ENCODE measurements at places on chromosomes 1 and 21.

DNA sequence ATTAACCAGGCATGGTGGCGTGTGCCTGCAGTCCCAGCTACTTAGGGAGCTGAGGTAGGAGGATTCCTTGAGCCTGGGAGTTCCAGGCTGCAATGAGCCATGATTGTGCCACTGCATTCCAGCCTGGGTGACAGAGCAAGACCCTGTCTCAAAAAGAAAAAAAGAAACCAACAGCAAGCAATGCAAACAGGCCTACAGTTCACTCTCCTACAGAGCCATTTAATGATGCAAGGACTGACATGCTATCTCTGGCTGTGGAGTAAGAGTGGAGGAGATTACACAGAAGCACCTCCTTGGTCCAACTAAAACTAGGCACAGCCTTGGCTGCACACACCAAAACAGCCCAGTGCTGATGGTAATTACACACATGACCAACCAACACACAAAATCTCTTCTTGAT is 127.5 kb upstream of the SOD1 start:
- DNase-seq, result no peak

GRCh38 chr1:3477241-3477995 is 23.0 kb downstream of the ARHGEF16 start:
- no peak for DNase-seq

- DNase-seq, result no peak
Observed at GRCh38 chr1:234433563-234434285, 45.3 kb downstream of the TARBP1 start.

DNA sequence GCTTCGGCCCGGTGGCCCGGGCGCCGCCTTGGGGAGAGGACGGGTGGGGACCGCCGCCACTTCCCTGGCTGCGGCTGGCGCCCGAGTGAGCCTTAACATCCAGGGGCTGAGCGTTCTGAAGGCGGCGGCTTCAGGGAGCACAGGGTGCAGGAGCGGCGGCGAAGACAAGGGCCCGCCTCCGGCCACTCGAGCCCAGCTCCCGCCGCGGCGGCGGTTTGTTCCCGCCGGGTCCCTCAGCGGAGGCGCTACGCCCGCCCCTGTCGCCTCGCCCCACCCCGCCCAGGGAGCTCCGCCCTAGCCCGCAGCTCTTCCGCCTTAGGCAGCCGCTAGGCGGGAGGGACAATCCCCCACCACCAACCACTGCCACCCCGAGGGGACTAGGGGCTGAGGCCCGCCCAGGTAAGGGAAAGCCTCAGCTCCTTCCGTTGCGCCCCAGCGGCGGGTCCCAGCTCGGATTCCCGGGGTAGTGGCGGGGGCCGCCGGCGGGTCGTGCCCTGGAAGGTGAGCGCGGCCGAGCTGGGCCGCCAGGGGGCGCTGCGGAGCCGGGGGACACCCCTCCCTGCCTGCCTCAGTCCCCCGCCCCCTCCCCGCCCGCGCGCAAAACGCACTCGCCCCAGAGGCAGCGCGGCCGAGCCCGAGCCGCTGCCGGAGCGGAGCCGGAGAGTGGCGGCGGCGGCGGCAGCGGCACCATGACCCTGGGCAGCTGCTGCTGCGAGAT is at the start of gene FOXD2:
TSS of gene FOXD2 (plus strand) at position 598 of the 718 bp plus-strand sequence. CDS start at position 690, 92 bp downstream.
- peak; percentile 88 for DNase-seq

GRCh38 chr21:38322311-38322950 is 65.6 kb downstream of the KCNJ15 start:
- no peak for DNase-seq

DNA sequence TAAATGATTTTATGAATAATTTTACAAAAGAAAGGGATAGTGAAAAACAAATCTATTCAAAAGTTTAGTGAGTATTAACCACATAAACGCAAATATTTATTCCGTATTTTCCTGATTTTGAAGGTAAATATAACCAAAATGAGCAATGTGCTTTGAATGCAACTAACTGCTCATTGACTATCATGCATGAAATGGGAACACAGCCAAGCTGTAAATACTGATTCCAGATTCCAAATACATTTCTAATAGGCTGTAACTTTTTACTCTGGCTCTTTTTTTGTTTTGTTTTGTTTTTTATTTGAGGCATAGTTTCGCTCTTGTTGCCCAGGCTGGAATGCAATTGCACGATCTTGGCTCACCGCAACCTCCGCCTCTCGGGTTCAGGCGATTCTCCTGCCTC is 41.8 kb downstream of the SELENOF start:
- no peak for DNase-seq

DNA sequence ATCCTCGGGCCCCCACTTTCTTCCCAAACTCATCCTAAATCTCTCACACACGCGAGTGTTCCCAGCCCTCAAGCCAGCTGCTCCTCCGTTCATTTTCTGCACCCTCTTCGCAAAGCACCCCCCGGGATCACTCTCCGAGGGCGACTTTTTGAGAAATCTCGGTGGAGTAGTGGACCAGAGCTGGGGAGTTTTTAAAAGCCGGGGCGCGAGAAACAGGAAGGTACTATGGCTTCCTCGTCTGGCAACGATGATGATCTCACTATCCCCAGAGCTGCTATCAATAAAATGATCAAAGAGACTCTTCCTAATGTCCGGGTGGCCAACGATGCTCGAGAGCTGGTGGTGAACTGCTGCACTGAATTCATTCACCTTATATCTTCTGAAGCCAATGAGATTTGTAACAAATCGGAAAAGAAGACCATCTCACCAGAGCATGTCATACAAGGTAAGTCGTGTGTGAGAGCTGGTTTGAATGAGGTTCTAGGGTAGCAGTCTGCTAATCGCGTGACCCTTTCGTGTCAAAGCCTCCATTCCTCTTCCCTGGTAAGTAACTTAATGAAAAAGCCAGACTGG is 800 bp downstream of the DR1 start:
- DNase-seq, result peak; percentile 21

DNA sequence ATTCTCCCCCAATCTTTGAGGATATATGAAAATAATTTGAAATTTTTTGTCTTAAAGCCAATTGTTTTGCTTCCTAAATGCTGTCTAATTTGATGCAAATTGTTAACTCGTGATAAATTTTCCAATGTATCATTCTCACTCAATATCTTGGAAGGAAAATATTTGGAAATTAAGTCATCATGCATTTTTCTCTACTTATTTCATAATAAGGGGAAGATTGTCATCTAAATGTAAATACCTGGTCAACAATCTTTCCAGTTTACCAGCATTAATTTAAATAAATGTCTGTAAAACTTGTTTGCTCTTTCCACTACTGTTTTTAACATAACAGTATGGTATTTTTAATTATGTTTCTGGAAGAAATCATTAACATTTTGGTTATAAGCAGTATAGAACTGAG is 78.3 kb upstream of the KCTD3 start:
- no peak for DNase-seq

GRCh38 chr1:110196917-110197765 is 13.0 kb upstream of the KCNC4 start:
- DNase-seq, result peak; percentile 67

GRCh38 chr1:194117582-194117981 is 931.2 kb upstream of the B3GALT2 start:
- DNase-seq, result no peak

GRCh38 chr1:158333405-158334155 is 2.2 kb upstream of the CD1B start:
- no peak for DNase-seq

DNA sequence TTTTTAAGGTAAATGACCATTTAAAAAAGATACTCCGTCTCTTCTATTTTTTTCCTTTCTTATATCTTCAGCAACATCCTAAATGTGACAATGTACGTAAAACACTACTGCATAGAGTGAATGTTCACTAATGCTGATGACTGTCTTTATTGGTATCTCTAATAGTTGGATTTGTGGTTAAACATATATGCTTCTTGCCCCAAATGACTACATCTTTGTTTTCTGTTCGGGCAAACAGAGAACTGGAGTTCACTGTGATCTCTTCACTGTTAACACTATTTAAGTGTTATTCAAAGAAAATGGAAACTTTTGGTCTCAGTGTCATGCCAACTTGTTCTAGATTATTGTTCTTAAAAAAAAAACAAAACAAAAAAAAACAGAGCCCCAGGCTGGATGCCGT is 109.4 kb downstream of the KIF26B start:
- DNase-seq, result no peak

DNA sequence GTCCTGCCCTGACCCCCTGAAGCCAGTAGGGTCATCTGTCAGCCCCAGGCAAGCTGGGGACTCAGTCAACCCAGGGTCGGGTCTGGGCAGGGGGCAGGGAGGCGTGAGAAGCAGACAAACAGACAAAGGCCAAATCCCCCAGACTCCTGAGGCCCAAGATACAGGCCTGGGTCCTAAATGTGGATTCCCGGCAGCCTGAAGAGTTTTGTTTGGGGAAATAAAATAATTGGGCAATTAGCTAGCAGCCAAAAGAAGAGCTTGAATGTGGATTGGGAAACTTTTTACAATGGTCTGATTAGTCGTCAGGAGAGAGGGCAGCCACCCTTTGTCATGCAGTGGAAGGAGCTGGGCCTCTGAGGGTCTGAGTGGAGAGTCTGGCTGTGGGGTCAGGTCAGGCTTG is 4.5 kb upstream of the LEFTY2 start:
- DNase-seq, result no peak

GRCh38 chr1:246295968-246296367 is 211.1 kb downstream of the SMYD3 start:
- DNase-seq, result no peak

DNA sequence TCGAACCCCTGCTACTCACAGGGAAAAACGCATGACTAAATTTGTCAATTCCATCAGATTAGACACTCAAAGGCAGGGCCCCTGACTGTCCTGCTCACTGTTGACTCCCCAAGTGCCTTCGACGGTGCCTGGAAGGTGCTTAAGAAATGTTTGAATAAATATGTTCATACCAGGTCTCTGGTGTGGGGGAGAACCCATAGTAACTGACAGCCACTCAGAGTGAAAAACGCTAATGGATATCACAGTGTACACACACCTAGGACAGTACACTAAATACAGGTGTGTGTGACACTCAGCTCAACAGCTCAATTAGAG is 39.7 kb upstream of the WASF2 start:
- DNase-seq, result no peak

DNA sequence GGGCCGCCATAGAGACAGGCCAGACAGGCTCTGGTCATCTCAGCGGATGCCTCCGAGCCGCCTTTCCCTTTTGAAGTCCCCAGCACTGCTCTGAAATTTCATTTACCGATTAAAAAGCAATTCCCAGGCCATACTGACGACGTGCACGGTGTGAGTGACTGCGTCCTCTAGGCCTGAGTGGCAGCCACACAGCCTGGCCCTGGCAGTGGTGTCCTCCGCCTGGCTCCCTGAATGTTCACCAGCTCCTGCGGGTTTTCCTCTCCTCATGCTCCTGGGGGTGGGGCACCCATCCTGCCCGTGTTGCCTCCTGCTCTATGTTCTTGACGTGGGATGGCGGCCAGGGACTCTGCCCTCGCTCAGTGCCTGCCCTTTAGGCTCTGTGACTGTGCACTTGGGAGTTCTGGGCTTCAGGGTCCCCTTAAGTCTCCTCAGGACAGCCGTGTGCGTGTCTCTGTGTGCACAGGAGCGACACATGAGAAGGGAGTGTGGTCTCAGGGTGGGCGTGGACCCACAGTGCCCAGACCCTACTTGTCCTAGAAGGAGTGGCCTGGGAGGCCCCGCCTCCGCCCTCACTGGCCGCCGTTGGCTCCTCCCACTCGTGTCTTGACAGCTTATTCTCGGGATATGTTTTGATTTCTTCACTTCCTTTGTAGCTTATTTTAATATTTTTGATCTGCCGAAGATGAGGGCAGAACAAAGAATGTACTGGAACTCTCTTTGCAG is 3.6 kb downstream of the SKI start:
- peak; percentile 68 for DNase-seq

DNA sequence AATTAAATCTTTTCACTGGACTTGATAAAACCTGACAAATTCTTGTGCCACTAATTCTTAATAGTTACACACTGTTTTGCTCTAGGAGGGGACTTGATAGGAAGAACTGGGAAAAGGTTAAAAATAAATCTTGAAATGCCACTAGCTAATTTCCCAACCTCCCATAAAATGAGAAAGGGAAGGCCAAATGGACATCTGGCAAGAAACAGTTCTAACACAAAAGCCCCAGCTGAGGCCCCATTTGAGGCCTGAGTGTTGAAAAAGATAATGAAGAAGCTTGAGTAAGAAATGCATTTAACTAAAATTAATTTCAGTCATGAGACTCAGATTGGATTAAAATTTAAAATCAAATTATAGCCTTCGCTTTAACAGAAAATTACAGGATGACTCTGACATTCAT is 11.2 kb upstream of the RAP1GAP start:
- no peak for DNase-seq

GRCh38 chr1:167510244-167510643 is 8.1 kb downstream of the CD247 start:
- DNase-seq, result no peak

GRCh38 chr21:29637134-29637533 is 302.7 kb downstream of the GRIK1 start:
- DNase-seq, result no peak

GRCh38 chr1:156590326-156591180 is 1.0 kb upstream of the NAXE start:
- DNase-seq, result no peak

DNA sequence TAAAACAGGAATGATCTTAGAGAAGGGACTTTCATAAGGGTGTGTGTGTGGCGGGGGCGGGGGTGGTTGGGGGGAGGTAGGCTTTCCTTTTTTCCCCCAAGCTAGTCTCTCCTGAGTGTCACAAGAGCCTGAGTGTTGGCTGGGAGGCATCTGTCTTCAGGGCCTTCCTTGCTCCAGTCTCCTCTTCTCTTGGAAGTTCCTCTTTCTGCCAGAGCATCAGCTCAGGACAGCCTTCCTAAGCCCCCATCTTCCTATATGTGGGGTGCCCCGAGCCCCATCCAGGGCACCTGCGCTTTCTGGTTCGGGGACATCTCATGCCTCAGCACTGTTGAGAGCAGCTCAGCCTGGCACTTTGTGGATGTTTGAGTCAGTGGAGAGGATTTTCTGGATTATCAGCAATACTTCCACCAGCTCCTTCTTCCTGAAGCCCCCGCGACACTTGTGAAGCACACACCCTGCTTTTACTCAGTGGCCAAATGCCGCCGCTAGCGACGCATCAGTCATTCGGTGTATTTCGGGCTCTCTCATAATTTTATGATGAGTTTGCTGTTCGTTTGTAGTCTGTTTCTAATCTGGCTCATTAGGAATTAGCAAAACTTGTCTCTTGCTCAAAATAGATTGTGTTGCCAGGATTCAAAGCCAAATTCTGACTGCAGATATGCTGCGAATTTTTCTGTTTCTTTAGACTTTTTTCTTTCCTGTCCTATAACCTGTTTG is 61.7 kb downstream of the GALNT2 start:
- no peak for DNase-seq

DNA sequence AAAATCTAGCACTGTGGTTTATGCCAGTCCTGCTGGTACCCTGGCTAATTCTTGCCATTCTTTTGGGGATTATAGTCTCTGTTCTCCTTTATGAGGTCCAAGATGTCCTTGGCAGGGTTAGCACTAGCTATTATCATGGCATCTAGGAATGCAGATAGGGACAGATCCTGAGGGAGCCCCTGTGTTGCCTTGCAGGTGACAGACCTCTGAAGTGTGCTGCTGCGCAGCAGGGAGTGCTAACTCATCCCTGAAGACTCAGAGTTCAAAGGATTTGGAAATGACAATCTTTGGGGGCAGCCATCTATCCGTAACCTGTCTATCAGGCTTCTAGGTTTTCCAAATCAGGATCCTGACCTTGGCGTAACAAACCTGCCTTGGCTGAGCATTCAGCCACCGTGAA is 16.3 kb downstream of the ZFYVE9 start:
- DNase-seq, result no peak

- DNase-seq, result no peak
Observed at GRCh38 chr21:25323356-25323949, 283.8 kb downstream of the MRPL39 start.

- DNase-seq, result no peak
Observed at GRCh38 chr1:175520186-175520585, 223.2 kb downstream of the TNR start.
